ENCODE measurements at places on chromosomes 6 and 20.

DNA sequence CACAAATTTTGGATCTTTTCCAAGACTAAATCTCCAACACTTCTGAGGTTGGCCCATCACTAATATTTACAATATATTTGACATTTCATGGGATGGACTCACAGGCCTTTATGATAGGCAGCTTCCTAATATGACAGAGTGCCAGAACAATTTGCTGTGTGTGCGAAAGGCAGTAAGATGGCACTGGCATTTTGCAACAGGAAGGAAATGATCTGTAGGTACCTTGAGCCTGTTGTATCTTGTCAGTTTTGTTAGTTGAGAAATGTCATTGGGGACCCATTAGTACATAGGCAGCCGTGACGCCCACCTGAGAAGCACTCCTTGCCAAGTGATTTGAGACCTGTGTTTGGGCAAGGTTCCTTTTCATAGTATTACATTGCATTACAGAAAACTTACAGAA is 153.4 kb upstream of the HEY2 start:
- DNase-seq, result no peak

- no peak for DNase-seq
These were observed 42.9 kb downstream of the ID4 start for GRCh38 chr6:19880066-19880465.

- no peak for DNase-seq
These were observed 17.2 kb upstream of the IL22RA2 start for GRCh38 chr6:137190583-137191094.

DNA sequence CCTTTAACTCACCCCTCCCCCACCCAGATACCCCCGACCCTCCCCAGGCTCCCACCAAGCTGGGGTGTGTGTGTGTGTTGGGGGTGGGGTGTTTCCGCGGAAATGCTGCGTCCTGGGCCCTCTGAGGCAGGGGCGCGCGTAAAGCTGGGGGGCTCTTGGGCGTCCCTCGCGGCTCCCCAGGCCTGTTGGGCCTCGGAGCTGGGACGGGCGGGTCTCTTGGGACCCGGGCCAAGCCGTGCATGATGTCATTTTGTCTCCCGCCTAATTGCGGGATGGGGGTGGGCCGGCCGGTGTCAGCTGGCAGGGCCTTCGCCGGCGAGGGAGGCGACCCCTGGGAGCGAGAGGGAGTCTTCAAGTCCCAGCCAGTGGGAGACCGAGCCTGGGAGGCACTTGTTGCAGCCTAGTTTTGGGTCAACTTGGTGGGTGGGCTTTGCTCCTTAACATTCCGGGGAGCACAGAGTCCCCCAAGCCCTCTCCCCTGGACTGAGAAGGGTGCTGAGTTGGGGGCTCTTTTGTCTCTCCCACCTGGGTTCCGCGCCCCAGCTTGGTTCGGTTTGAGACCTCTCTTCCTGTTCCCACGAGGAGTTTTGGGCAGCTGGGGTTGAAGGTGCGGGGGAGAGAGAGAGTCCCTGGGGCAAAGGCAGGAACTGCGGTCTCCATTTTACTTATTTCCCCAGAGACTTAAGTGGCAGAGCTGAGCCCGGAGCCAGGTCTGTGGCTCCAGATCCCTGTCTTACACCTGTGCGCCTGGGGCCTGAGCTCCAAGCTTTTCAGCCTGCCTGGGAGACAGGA is 623 bp downstream of the MYBL2 start:
- DNase-seq, result no peak

DNA sequence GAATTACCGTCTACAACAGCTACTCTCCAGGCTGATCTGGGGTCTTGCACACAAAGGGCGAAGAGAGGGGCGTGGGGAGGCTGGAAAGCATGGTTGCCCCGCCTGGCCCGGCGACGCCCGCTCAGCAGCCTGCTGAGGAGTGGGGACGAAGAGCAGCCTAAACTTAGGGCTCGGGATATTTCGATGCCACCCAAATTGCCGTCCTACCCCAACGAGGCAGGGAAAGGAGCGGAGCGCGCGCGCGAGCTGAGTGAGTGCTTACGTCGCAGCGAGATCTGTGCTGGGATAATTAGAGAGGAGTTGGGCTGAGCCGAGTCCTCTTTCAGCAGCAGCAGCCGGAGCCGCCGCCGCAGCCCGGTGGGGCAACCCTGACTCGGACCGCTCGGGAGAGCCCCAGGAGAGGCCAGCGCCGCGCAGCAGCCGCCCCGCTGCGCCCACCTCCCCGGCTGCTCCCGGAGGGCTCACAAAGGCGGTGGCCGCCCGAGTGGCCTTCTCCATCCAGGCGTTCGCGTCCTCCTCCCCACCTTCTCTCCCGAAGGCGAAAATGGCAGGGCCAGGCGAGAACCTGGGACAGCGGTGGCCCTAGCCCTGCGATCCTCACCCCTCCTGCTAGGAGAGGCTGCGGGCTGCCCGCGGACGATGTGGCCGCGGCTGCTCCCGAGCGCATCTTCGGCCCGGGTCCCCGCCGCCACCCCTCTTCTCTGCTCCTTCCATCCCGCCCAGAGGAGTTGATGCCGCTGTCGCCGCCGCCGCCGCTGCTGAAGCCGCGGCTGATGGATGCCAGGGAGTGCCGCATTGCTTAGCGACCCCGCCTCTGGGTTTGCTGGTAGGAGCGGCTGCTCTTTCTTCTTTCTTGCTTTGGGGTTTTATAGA is at the start of gene CLVS2:
TSS of gene CLVS2 (plus strand) at position 315 of the 873 bp plus-strand sequence. CDS start 1,543 bp downstream, outside the sequence.
- no peak for DNase-seq

GRCh38 chr6:131269565-131270391 is 134.5 kb downstream of the AKAP7 start:
- no peak for DNase-seq

GRCh38 chr6:139308286-139308916 is 16.6 kb upstream of the TXLNB start:
- DNase-seq, result no peak

DNA sequence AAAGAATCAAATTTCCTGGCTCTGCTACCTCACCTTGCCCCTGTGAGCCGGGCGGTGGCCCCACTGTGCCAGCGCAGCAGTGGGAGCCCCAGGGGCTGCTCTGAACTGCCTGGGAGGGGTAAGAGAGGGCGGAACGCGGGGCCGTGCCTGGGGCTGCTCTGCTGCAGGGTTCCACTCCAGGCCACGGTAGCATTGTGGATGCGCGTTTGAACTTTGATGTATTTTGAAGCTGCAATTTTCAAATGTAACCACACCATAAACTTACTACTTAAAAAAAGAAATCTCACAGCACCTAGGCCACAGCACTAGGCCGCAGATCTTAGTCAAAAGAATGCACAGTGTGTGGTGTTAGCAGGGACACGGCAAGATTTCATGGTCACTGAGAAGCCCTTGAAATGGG is 57.5 kb downstream of the PRDM1 start:
- no peak for DNase-seq

GRCh38 chr6:113564371-113565171 is 292.6 kb upstream of the MARCKS start:
- DNase-seq, result peak; percentile 88

GRCh38 chr6:43980004-43980795 is 147.1 kb downstream of the MRPL14 start:
- peak; percentile 64 for DNase-seq

GRCh38 chr6:136471372-136471771 is 78.8 kb downstream of the MAP7 start:
- no peak for DNase-seq

DNA sequence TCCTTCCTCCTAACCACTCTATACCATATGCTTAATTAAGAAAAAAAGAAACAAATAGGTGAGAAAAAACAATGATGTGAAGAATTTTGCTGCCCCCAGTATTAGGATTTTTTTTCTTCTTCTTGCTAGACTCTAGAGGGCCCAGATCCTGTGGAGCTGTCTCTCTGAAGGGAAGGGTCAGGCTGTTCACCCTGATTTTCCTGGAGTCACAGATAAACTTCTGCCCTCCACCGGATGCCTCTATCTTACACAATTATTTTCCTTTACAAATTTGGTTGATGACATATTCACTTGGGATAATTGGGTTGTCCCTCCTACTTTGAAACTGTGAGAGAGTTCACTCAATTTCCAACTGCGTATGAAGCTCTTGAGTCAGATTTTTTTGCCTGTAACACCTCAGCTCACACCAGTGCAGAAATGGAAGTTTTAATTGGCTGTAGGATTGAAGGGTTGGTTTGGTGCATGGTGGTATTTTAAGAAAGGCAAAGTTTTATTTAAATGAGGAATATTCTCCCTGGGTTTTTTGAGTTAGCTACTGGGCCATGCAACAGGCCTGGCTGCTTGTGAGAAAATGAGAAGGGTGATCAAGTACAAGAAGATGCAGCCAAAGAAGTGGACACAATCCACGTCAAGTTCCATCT is 73.7 kb upstream of the ESR1 start:
- no peak for DNase-seq

- no peak for DNase-seq
These were observed 244.0 kb upstream of the JAG1 start for GRCh38 chr20:10917826-10918225.

- DNase-seq, result no peak
These were observed 138.0 kb downstream of the GJA1 start for GRCh38 chr6:121573481-121573880.

GRCh38 chr6:106318061-106318460 is 7.5 kb downstream of the ATG5 start:
- DNase-seq, result no peak

GRCh38 chr6:37260040-37260439 is 2.1 kb upstream of the TMEM217 start:
- no peak for DNase-seq

DNA sequence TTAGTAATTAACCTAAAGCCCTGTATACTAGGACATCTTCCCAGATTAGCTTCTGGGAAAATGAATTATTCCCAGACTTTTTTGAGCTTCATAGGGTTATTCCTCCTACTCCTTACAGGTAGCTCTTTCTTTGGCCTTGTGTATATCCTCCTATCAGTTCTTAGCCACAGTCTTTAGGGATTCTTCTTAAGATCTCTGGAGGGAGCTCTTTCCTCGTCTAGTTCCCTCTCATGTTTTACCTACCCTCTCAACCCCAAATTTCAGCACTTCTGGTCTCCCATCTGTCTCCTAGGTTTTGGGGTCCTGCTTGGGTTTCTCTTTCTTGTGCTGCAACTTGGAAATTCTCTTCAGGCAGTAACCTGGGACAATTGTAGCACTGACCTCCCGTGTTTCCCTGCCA is 46.4 kb upstream of the SLC35B3 start:
- no peak for DNase-seq

DNA sequence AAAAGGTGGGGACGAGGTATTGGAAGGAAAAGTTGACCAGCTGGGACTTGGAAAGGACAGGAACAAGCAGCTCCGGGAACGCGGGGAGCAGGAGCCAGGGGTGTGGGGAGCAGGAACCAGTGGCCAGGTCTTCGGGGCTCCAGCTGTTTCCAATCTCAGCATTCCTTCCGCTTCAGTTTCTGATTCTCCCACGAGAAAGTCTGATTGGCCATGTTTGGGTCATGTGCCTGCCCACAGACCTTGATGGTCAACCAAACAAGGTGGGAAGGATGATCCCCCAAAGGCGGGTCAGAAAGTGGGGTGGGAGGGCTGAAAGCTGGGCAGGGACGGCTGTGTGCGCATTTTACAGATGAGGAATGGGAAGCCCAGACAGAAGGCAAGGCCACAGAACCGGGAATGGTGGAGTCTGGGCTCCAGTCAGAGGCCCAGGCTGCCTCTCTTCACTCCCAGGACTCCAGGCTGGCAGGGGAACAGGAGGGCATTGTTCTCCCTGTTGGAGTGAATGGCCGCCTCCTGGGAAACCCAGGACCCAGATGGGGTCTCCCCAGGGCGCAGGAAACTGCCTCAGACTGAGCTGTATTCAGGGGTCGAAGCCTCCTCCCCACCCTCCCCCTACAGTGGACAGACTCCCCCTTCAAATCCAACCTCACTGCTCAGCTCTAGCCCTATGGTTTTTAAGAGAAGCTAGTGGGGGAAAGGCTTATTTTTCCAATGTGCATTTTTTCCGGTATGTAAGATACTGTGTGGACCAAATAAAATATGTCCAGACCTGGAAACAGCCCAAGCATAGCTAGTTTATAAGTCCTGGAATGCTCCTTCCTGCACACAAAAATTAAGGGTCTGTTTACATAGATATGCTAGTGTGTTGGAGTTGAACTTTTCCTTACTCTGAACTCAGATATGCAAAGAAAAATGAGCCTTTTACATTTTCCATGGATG is 12.2 kb upstream of the PTGIS start:
- DNase-seq, result peak; percentile 66

DNA sequence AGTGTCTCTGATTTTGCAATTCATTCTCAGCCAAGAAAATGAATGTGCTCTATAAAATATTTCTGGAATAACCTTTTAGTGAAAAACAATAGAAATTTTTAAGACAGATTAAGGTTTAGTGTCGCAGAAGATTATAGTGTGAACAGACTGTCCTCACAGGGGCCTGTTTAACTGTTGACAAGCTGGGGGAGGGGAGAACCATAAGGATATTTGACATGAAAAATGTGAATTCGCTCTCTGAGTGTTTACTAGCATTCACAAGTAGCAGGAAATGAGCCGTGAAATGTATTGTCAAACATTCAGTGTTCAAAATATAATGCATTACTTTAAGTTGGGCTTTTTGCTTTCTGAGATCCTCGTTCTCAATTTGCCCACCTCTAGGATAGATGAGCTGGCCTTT is 134.8 kb upstream of the TSHZ2 start:
- no peak for DNase-seq

DNA sequence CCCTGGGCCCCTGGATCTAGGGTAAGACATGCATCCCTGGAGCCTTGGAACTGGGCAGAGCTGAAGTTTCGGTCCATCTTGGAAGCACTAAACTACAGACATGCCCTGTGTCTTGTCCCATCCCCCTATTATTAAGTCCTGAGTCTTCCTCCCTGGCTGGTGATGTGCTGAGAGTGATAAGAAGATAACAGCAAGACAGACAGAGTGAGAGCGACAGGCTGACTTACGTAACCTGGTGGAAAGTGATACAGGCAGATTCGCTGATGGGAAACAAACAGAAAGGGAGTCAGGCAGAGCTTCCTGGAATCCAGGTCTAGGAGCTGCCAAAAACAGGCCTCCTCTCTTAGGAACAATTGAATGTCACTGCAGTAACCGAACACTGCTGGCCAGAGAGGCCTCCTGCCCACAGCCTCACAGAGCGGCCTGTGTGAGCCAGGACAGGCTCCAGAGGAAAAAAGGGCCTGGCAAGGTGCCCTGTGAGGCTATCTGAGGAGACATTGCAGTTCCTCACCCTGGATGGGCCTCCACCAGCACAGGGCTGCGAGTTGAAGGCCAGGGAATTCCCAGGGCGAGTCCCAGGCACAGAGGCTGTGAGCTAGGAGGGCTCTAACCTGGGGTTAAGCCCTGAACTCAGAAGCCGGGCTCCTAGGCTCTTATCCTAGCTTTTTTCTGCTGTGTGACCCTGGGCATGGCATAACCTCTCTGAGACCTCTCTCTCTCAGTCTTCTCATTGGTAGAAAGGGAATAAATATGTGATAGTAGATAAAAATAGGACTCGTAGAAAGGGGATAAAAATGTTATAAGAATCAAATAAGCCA is 34.2 kb upstream of the B4GALT5 start:
- peak; percentile 94 for DNase-seq

- DNase-seq, result no peak
These were observed 144.7 kb upstream of the RPS6KA2 start for GRCh38 chr6:166771701-166772100.

All from Right ventricle myocardium superior (tissue), 1 donor.